ENCODE measurements at places on chromosomes 12 and 14.

- DNase-seq, result no peak
Measured at GRCh38 chr14:45426685-45427282, 173.8 kb upstream of the MIS18BP1 start.

GRCh38 chr12:89353188-89353822 lies 1.0 kb upstream of the DUSP6 start:
- peak; percentile 74 for DNase-seq

- no peak for DNase-seq
Measured at GRCh38 chr14:99260587-99261551, 11.1 kb downstream of the BCL11B start.

GRCh38 chr12:122107261-122107660 lies 28.7 kb downstream of the MLXIP start:
- no peak for DNase-seq

GRCh38 chr14:89640141-89640540 lies 223.1 kb upstream of the FOXN3 start:
- no peak for DNase-seq

DNA sequence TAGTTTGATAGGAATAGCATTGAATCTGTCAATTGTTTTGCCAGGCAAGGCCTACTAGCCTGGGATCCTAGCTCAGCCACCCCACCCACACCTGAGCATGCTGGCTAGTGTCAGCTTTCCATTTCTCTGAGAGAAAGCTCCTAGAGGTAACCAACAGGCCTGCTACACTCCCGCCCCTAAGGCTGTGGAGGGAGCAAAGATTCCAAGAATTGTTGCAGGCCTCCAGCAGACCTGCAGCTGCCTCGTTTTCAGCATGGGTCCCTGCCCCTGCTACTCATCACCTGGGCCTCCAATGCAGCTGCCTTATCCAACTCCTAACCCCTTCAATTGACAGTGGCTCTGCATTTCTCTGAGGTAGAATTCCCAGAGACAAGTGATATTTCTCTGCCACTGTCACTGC lies 852.4 kb upstream of the MDGA2 start:
- no peak for DNase-seq

- DNase-seq, result no peak
Measured at GRCh38 chr12:33555128-33555527, 115.5 kb upstream of the SYT10 start.

- no peak for DNase-seq
Measured at GRCh38 chr12:92268946-92269345, 123.3 kb upstream of the BTG1 start.

Measured in breast epithelium (tissue), 4 donors.